ENCODE measurements at places on chromosomes 13 and 19. TPM values are rescaled to one million over a fixed set of nuclear protein-coding genes. Genes with fewer than 3 reads are reported as not detected.
A peak's percentile ranks its signal among the peaks of the same experiment; 100 is the strongest.

- no peak for DNase-seq
Measured at GRCh38 chr13:73245246-73245645, 186.4 kb downstream of the KLF5 start.

GRCh38 chr13:101618440-101619187 lies 166.1 kb downstream of the ITGBL1 start:
- DNase-seq, result no peak

DNA sequence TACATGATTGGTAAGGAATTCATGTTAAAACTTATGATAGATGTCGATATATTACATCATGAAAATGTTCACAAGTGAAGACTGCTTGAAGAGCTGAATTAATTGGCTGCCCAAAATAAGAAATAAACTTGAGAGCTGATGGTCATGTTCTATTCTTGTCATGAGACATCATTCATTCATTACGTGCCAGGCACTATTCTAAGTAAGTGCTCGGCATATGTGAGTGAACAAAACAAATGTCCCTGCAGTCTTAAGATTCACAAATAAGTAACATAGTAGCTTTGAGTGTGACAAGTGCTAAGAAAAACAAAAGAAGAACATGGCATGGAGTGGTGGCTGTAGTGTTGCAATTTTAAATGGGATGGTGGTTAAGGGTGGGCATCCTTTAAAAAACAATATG lies 329.3 kb downstream of the SUCLA2 start:
- no peak for DNase-seq

DNA sequence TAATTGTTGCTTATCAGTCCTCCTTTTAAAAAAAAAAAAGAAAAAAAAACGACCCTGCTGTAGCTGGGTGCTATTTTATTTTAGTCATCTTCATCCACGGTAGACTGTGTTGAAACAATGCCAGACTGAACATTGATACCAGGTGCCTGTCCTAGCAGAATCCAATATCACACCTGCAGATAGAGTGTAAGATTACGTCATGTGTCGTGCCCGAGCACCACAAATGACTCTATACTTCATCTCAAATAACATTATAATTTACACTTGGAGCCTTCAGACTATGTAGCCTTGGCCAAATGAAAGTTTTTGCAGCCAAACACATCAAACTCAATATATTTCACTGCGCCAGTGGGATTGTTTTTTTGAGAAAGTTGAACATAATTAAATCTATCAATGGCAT lies 410.6 kb downstream of the FGF9 start:
- no peak for DNase-seq

DNA sequence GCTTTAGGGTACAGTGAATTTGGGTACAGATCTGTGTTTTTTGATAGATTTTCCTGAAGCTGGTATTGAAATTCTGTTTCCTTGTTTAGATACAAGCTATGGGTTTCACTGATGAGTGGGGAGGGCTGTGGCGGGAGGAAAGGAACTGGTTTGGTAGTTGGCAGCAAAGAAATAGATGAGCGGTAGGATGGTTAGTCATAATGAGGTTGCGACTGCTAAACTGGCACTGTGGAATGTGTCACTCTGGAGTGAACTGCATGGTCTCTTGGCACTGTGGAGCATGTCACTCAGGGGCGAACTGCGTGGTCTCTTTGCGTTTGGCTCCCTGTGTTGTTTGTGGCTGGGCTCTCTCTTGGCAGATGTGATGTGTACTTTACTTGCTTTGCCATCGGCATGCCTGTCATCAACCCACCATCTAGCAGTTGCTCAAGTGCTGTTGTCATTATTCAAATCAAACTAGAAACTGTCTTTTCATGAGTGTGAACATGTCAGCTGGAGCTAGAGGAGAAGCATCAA lies 82.1 kb downstream of the ATP8A2 start:
- DNase-seq, result no peak

GRCh38 chr19:55283548-55284377 lies at the start of gene BRSK1:
BRSK1 (plus strand) TSS chr19:55283997; CDS start chr19:55284443, 446 bp downstream.
- peak; percentile 73 for DNase-seq

DNA sequence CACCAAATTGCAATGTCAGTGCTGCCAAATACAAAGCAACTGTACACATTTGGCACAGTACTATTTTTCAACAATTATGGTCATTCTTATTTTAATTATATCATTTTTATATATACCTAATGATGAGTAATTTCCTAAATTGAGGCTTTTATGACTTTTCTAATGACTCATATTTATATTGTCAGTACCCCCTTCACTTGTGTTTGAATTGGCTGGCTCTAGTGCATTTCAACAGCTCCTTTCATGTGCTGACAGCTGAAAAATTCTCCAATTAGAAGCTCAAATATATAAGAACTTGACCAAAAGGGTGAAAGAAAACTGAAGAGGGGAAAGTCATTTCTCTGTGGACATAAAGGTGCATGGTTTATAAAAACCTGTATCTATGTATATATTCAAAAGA lies 263.3 kb downstream of the SLITRK1 start:
- no peak for DNase-seq

- peak; percentile 53 for DNase-seq
Measured at GRCh38 chr13:29849071-29849631, 1.3 kb downstream of the UBL3 start.

- no peak for DNase-seq
Measured at GRCh38 chr19:7910321-7911161, 4.1 kb upstream of the TGFBR3L start.

DNA sequence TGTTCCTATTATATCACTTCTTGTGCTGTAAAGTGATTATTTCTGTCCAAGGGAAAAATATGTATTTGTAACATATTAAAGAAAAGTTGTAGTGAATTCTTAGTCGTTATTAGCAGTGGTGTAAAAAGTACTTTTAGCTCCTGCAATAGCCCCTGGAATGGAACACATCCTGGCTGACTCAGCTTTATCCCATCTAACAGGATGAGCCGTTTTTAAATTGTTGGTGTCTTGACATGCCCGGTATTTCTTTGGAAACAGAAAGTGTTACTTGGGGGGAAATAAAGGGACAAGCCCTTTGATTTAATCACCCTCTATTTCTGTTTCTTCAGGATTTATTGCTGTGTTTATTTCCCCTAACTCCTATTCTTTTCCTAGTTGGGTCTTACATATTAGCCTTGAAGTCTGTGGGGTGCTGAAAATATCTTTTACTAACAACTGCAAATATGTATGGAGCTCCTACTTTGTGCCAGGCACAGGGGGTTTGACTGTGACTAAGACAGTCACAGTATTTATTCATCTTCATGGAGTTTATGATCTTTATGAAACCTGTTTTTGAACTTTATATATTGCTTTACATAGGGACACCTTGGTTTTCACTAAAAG lies 17.9 kb downstream of the COG3 start:
- no peak for DNase-seq

GRCh38 chr19:2478756-2479555 lies 3.0 kb downstream of the GADD45B start:
- DNase-seq, result no peak

GRCh38 chr19:15091918-15092753 lies 10.1 kb downstream of the OR1I1 start:
- DNase-seq, result peak; percentile 79

GRCh38 chr19:49390131-49390928 lies 2.3 kb downstream of the KASH5 start:
- no peak for DNase-seq

GRCh38 chr13:45781553-45782326 lies 69.8 kb downstream of the SIAH3 start:
- DNase-seq, result no peak

DNA sequence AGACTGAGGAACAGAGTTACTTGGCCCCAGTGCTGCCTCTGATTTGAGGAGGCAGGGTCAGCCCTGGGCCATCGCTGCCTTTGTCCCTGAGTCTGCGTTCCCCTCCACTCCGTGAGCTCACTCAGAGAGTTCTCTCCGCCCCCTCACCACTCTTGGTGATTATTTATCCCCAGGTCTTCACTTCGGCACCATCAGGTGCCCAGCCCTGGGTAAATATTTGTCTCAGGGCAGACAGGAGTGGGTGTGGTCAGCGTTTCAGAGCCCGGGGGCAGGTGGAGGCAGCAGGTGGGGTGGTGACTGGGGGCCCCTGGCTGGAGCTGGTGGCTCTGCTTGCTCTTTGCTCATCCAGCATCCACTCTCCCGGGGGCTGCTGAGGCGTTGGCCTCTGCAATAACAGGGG lies 20.6 kb downstream of the PPP1R37 start:
- no peak for DNase-seq

- no peak for DNase-seq
Measured at GRCh38 chr19:3698974-3699740, 1.1 kb downstream of the PIP5K1C start.

DNA sequence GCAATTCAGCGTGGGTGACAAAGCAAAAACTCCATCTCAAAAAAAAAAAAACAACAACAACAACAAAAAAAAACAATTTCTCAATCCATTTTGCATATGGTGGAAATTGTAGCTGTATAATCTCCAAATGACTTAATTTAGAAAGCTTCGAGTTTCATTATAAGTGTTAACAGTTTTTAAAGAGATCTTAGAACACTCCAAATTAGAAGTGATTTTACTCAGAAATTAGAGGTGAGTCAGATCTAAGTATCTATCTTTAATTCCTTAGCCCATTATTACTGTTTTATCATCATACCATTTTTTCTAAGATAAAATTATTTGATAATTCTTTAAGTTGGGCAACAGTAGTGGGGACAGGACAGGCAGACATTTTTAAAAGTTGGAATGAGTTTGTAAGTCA lies 60.5 kb downstream of the ZMYM2 start:
- DNase-seq, result no peak

- DNase-seq, result no peak
Measured at GRCh38 chr13:21344662-21345176, 114.4 kb downstream of the ZDHHC20 start.

GRCh38 chr13:53821632-53822031 lies 793.0 kb downstream of the OLFM4 start:
- no peak for DNase-seq

The KLK11 gene
- 0.15 TPM for polyA plus RNA-seq

The LMTK3 gene
- 2.0 TPM for polyA plus RNA-seq

The SLC5A5 gene
- 0.12 TPM for polyA plus RNA-seq

The PDX1 gene
- polyA plus RNA-seq, result not detected

The LILRB2 gene
- 0.45 TPM for polyA plus RNA-seq

The PSPN gene
- 2.4 TPM for polyA plus RNA-seq

The IL17D gene
- polyA plus RNA-seq, result 7.2 TPM

The ZNF284 gene
- 6.2 TPM for polyA plus RNA-seq

The C1QTNF9B gene
- 1.4 TPM for polyA plus RNA-seq

The FUZ gene
- polyA plus RNA-seq, result 33.9 TPM

The COL5A3 gene
- polyA plus RNA-seq, result 0.71 TPM

The APOC4 gene
- polyA plus RNA-seq, result not detected

The LILRA6 gene
- 0.32 TPM for polyA plus RNA-seq
